A549 treated with CpdA at 1 μM for 4 hours (cell line): ENCODE measurements at places on chromosomes 7 and 10. TPM values are rescaled to one million over a fixed set of nuclear protein-coding genes. Genes with fewer than 3 reads are reported as not detected.

Gene ASB10
- total RNA-seq = not detected in 5 replicates

Gene PRLHR
- not detected in 5 replicates for total RNA-seq

Gene INA
- 22.8 to 32.7 TPM (median 26.1 TPM) in 5 replicates for total RNA-seq

Gene GPR15LG
- not detected in 5 replicates for total RNA-seq

Gene UNCX
- total RNA-seq = 0.05 to 0.08 TPM (median 0.06 TPM) in 3 of 5 replicates, not detected in the others

Gene OPALIN
- not detected in 5 replicates for total RNA-seq

Gene LHPP
- 11.3 to 12.9 TPM (median 11.6 TPM) in 5 replicates for total RNA-seq

Gene PCLO
- total RNA-seq = 0.70 to 2.1 TPM (median 1.1 TPM) in 5 replicates

Gene MMD2
- not detected in 5 replicates for total RNA-seq

Gene AKR1C4
- 0.26 to 0.42 TPM (median 0.37 TPM) in 5 replicates for total RNA-seq

Gene HTR5A
- not detected in 5 replicates for total RNA-seq

Gene OR9A2
- not detected in 5 replicates for total RNA-seq

Gene TMEM178B
- 1.3 to 1.6 TPM (median 1.4 TPM) in 5 replicates for total RNA-seq

Gene NEUROG3
- not detected in 5 replicates for total RNA-seq

Gene CCNY
- total RNA-seq = 43.5 to 58.5 TPM (median 45.2 TPM) in 5 replicates

Gene PALD1
- 5.5 to 7.8 TPM (median 6.9 TPM) in 5 replicates for total RNA-seq

Gene SDK1
- 0.34 to 0.86 TPM (median 0.59 TPM) in 5 replicates for total RNA-seq

Gene PLPP4
- total RNA-seq = 0.09 to 0.14 TPM (median 0.13 TPM) in 4 of 5 replicates, not detected in the other

Gene LRIT1
- total RNA-seq = not detected in 5 replicates

Gene BZW2
- total RNA-seq = 93.8 to 102 TPM (median 97.3 TPM) in 5 replicates

Gene TEX36
- total RNA-seq = not detected in 5 replicates

Gene HMX2
- 0.10 to 0.18 TPM (median 0.16 TPM) in 4 of 5 replicates, not detected in the other for total RNA-seq

Gene MBLAC1
- total RNA-seq = 2.5 to 3.5 TPM (median 2.9 TPM) in 5 replicates

Gene TMEM168
- total RNA-seq = 7.9 to 12.1 TPM (median 9.5 TPM) in 5 replicates

Gene MORN4
- total RNA-seq = 3.7 to 9.1 TPM (median 7.8 TPM) in 5 replicates

Gene PNLIPRP1
- not detected in 5 replicates for total RNA-seq

Gene UPK3B
- total RNA-seq = 9.7 to 18.3 TPM (median 17.2 TPM) in 5 replicates

Gene CTNNA3
- not detected in 5 replicates for total RNA-seq

Gene DNAJC12
- 56.2 to 75.8 TPM (median 66.0 TPM) in 5 replicates for total RNA-seq

Gene PLAC9
- total RNA-seq = 0.16 to 0.50 TPM in 2 of 5 replicates, not detected in the others

Gene HYAL4
- 0.08 to 0.13 TPM (median 0.09 TPM) in 3 of 5 replicates, not detected in the others for total RNA-seq

Gene PON1
- total RNA-seq = 0.14 to 0.59 TPM (median 0.45 TPM) in 5 replicates

Gene MALRD1
- 0.02 TPM in 1 of 5 replicates, not detected in the others for total RNA-seq

Gene CYP2C19
- total RNA-seq = 0.02 TPM in 1 of 5 replicates, not detected in the others

Gene MYOF
- total RNA-seq = 193 to 274 TPM (median 219 TPM) in 5 replicates

Gene GRID2IP
- total RNA-seq = 0.01 TPM in 1 of 5 replicates, not detected in the others

Gene ELMO1
- 1.4 to 2.5 TPM (median 2.0 TPM) in 5 replicates for total RNA-seq

Gene FXYD4
- total RNA-seq = not detected in 5 replicates

Gene NKX6-2
- 0.17 to 0.23 TPM (median 0.23 TPM) in 5 replicates for total RNA-seq

Gene SLC26A4
- total RNA-seq = 0.08 to 0.12 TPM (median 0.09 TPM) in 4 of 5 replicates, not detected in the other

Gene ANK3
- 0.22 to 0.79 TPM (median 0.45 TPM) in 5 replicates for total RNA-seq

Gene ASZ1
- total RNA-seq = not detected in 5 replicates

Gene CFAP46
- total RNA-seq = 1.0 to 1.5 TPM (median 1.3 TPM) in 5 replicates

Gene TAS2R41
- not detected in 5 replicates for total RNA-seq
